ENCODE measurements at places on chromosomes 2 and 18.

DNA sequence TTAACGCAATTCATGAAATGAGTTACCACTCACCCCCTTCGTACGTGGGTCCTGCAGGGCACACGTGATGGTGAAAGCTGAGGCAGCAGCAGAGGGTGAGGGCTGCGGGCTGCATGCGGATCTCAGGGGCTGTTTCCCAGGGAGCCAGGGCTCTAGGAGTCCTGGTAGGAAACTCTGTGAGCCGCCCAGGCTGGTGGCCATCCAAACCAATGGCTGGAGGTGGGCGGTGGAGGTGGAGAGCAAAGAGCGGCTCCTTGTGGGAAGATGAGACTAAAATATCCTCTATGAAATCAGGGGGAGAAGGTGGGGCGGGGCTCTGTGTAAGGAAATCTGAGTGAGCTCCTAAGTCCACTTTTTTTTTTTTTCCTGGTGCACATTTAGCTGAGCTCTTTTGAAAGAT is 120.1 kb upstream of the SLC1A4 start:
- DNase-seq, result no peak

- no peak for DNase-seq
Measured at GRCh38 chr2:57190007-57190406, 856.6 kb upstream of the VRK2 start.

DNA sequence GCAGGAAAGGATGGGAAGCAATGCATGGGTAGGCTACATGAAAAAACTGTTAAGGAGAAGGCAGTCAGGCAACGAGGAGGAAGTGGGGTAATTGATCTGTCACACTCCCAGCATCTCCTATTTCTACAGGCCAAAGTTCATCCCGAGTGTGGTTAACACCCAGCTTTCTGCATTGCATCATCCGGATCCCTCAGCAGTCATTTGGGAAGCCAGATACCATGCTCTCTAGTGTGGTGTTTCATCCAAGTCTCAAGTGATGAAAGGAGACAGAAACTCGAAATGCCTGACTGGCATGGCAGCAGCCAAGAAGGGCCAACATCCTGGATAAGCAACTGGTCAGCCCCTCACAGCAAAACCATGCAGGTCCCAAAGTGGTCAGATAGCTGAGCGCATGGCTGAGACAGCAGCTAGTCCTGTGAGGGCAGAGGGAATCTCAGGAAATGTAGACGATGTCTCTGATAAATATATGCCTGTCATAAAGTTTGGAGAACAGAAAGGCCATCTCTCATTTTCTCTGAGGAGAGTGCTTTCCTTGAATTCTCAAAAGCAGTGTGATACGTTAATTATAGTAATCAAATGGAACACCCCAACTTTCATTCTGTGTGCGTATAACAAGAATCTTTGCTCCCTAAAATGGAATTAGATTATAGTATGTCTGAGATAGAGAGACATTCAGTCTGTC is 24.8 kb upstream of the HNRNPA3 start:
- peak; percentile 39 for DNase-seq

DNA sequence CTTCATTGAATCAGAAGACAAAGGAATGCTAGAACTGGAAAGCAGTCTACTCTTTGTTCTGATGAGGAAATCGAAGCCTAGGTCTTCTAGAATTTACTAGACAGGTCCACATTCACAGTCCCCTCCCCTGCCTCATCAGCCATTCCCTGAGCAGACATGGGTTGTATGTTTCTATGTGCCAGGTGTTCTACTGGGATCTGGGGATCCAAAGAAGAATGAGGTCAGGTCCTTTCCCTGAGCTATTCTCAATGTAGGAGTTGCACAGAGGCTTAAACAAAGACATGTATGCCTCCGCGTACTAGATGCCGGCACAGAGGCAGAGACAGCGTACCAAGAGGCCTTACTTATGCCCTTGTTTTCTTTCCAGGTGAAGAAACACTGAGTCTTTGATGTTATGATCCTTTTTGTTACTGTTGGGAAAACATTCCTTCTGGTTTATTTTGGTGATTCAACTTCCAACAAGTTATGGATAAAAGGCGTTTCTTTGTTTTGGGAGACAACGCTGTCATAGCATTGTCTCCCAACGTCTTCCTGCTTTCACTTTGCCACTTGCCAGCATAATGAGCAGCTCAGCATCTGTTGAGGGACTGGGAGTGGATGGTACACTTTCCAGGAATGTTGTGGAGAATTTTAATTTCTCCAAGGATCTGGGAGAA is 174.4 kb downstream of the ALPK2 start:
- DNase-seq, result no peak

DNA sequence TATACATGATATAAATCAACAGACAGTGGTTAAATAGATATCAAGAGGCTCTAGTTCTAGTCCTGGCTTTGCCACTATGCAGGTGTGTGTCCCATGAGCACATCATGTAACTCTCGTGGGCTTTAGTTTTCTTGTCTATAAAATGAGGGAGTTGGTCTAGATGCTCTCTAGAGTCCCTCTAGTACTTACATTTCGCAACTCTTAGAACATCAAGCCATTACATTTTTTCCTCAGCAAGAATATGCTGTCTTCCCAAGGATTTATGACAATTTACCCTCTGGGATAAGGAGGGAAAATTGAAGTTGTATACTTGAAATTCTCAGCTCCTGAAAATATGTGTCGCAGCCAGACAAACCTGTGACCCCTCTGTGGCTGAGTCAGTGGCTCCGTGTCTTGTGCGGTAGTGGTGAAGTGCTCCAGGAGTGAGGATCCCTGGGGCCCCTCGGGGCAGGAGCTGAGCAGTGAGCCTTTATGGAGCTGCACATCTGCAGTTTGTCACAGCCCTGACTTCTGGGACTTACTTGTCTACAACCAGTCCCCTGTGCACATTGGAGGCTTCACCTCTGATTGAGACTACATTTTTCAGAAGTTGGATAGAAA is 6.8 kb downstream of the PKP4 start:
- DNase-seq, result no peak

DNA sequence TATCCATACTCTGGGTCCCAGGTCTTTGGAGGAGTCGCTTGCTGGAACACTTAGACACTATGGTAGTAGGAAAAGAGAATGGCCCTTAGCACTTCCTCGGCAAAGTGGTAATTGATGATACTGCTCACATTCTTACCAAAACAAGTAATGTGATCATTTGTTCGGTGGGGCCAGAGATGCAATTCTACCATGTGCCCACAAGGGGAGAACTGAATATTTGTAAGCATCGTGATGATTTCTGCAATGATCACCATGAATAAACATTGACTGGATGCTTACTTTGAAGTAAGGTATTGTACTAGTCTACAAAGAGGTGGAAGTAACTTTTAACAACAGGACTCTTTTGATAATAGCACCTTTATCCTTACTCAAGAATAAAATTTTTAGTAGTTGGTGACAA is 109.7 kb downstream of the CD8B2 start:
- DNase-seq, result no peak

DNA sequence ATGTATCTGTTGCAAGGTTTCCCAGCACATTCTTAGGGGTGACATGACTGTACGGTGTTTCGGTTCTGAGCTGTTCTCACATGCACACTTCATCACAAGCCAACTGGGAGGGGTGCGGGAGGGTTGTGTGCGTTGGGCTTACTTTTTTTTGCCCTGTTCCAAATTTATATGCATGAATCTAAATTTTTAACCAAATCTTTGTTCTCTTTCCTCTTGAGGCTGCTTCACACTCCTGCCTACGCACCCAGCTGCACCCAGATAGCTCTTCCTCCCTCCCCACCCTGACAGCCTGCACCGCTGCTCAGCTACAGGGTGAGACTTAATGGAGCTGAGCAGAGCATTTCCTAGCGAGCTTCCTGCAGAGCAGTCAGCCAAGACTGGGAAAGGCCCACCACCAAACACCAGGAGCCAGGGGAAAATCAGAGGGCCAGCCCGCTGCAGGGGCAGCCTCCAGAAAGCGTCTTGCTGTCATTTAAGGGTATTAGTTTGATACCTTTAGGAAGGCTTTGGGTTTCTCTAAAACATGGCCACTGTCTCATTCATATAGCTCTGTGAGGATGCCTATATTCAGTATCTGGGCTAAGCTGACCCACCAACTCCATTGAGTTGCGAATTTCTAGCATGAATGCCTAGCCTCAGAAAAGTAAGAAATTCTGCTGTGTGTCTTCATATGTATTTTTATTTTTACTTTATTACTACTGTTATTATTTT is 84.5 kb downstream of the POU3F3 start:
- no peak for DNase-seq

GRCh38 chr2:62736899-62737559 is 31.5 kb downstream of the EHBP1 start:
- no peak for DNase-seq

GRCh38 chr2:3780477-3781402 is 77.4 kb downstream of the DCDC2C start:
- DNase-seq, result peak; percentile 63

DNA sequence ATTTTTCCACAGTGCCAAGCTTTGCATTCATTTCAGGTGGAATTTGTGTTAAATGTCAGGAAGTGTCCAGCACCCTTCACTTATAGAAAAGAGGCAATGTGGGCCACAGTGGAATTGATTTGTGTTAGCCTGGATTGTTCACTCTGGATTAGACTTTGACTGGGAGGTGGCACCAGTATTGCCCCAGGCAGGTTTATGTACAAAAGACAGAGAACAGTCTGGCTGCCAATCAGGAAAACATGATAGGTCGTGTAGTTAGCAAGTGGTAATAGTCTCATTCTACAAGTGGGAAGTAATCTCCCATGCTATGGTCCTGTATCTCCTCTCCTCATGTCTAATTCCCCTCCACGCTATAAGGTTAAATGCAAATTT is 45.6 kb downstream of the RAB27B start:
- DNase-seq, result no peak

GRCh38 chr2:174012347-174013314 is 47.5 kb upstream of the SP3 start:
- peak; percentile 74 for DNase-seq

GRCh38 chr18:37419315-37419714 is 146.3 kb downstream of the CELF4 start:
- DNase-seq, result peak; percentile 28

- no peak for DNase-seq
Measured at GRCh38 chr2:128305555-128306080, 13.1 kb downstream of the HS6ST1 start.

DNA sequence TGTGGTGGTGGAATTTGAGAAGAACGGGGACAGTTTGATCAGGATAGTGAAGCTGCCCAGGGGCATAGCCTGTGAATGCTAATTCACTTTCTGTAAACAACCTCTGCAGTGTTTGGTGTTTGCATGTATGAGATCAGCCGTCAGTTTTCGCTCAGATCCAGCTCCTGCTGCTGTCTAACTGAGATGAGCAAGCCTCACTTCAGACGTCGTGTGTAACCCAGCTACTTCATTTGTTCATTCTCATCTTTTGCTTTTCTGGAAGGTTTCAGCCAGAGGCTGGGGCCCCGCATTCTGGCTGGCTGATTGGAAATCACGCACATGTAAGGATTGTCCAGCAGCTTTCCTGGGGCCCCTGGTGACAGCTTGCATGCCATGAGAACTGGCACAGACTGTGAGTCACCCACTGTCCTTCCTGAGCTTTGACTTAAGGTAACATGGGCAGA is 48.9 kb downstream of the LDLRAD4 start:
- DNase-seq, result no peak

GRCh38 chr2:216535454-216535995 is 36.9 kb downstream of the RPL37A start:
- DNase-seq, result peak; percentile 61

GRCh38 chr2:72159211-72159993 is 11.7 kb upstream of the CYP26B1 start:
- no peak for DNase-seq

DNA sequence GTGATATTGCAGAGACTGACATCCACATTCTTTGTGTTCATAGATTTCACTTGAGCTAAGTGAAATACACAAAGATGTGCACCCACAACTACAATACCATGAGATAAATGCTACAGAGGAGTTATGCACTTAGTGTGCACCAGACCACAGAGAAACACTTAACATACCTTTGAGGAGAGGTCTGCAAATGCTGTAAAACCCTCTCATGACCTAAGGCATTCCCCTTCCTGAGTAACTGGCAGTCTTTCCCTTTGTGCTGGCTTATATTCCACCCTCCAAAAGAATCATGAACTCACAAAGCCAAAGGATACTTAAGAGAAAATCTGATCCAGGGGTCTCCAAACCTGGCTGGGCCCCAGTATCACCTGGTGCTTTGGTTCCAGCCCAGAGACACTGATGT is 16.2 kb downstream of the NXPH2 start:
- no peak for DNase-seq

- DNase-seq, result no peak
Measured at GRCh38 chr2:24088821-24089359, 4.3 kb upstream of the TP53I3 start.

- no peak for DNase-seq
Measured at GRCh38 chr18:45833846-45834245, 8.4 kb downstream of the SIGLEC15 start.

DNA sequence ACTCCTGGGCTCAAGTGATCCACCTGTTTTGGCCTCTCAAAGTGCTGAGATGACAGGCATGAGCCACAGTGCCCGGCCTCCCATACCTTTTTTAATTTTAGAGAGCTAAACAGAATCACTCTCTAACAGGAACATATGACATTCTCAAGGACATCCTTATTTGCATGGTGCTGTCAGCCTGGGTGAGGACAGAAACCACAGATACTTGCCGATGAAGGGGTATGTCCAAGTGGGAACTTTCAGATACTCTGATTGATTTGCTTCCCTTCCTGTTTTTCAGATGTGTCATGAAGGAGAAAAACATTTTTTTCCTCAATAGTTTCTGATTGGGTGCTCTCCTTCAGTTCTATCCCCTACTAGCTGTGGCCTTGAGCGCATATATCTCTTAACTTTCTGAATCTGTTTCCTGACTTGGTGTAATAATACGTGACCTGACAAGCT is 49.6 kb downstream of the MYO3B start:
- no peak for DNase-seq

- DNase-seq, result no peak
Measured at GRCh38 chr2:46042207-46042637, 255.0 kb upstream of the EPAS1 start.

DNA sequence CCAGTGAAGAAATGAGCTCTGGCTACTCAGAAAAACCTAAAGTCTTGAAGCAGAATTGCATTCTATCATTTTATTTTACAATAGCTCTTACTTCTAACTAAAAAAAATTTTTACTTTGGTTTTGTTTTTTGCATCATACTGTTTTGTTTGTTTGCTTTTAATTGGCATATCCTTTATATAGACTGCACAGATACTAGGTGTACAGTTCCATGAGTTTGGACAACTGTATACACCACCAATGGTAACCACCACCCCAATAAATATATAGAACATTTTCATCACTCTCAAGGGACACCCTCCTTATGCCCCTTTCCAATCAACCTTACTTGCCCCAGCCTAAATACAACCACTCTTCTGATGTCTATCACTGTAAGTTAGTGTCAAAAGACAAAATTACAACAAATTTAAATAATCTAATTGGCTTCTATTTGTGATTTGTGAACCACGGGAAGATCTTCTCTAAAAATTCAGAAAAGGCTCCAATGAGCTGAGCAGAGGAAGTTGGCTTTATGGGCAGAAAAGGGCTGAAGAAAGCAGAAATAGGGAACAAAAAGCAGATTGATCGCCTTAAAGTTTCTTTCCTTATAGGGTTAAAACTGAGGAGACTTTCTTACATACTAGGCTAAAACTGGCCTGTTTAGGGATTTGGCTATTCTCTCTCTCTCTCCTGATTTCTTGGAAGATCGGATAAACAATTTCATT is 22.2 kb upstream of the SOS1 start:
- DNase-seq, result no peak

- no peak for DNase-seq
Measured at GRCh38 chr2:235025800-235026536, 74.2 kb downstream of the SH3BP4 start.

GRCh38 chr18:48292782-48293424 is 116.3 kb downstream of the ZBTB7C start:
- no peak for DNase-seq
